ENCODE measurements at places on chromosomes 13 and 19.

DNA sequence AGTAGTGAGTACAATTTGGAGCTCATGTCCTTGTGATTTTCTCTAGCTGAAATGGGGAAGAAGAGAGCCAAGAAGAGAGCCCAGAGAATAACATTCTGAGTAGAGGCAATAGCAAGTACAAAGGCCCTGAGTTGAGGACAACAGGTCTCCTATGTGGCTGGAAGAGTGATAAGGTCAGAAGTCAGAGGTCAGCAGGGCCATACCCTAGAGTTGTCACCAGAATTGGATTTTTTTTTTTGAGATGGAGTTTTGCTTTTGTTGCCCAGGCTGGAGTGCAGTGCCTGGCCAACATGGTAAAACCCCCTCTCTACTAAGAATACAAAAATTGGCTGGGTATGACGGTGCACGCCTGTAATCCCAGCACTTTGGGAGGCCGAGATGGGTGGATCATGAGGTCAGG, 8.0 kb upstream of the TRIM28 start:
- no peak for DNase-seq

GRCh38 chr19:20078581-20079031, 806 bp downstream of the ZNF90 start:
- DNase-seq: peak; percentile 27

DNA sequence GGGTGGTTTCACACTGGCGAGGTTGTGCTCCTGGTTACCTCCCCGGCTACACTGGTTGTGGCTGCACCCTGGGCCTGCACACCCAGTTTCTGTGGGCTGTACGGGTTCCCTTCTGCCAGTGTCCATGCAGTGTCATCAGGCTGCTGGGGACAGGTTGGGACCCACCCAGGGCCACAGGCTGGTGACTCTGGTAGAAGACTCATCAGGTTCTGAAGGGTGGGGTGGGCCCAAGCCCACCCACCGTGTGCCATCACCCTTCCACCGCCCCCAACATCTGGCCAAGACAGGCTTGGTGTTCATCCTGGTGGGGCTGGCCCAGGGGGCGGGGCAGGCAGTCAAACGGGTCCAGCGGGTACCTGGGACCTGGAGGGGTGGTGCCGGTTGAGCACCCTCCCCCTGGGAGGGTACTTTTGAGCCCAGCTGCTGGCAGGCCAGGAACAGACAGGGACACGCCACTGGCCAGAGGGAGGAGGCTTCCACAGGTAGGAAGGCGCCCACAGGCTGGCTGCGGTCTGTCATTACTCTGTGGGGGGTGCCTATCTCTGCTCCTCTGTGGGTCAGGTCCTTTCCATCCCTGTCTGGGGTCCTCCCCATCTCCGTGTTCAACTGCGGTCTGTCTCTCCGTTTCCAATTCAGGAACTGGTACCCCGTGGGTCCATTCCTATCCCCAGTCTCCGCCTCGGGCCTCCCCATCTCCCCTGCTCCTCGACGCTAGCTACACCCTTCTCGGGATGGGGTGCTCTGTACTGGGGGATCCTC, at the start of gene RNF225:
Gene RNF225, plus strand, starts transcription at position 437 of the 759 bp plus-strand sequence. CDS start 434 bp downstream, outside the sequence.
- no peak for DNase-seq

GRCh38 chr13:77460195-77460594, 75.3 kb upstream of the SCEL start:
- DNase-seq: no peak

DNA sequence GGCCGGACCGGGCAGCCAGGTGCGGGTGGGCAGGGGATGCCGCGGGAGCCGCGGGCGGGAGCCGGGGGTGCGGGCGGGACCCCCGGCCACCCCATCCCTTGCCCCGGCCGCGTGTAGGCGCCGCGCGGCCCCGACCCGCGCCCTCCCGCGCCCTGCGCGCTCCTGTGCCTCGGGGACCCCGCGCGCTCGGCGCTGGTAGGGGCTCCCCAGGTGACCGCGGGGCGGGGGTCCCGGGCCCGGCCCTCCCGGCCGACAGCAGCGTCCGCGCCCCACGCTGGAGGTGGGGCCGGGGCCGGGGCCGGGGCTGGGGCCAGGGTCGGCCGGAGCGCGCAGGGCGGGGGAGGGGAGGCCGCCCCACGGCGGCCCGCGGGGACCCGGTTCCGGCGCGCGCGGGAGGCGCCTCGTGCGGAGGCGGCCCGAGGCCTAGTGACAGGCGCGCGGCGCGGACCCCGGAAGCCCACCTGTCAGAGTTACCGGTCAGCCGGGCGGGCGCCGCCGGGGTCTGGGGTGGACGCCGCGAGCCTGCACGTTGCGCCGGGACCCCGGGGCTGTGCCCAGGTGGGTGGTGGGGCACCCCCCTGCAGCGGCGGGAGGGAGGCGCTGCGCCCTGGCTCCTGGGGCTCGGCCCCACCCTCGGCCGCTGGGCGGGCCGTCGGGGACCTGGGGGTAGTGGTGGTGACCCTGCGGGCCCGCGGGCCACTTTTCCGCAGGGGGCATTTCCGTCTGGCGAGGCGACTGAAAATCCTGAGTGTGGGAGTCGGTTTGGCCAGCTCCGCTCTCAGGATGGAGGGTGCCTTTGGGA, 518 bp downstream of the TFDP1 start:
- no peak for DNase-seq

GRCh38 chr13:25783601-25784024, 268.2 kb downstream of the SHISA2 start:
- DNase-seq: no peak

- peak; percentile 32 for DNase-seq
Measured at GRCh38 chr13:99442273-99442895, 58.9 kb upstream of the TM9SF2 start.

DNA sequence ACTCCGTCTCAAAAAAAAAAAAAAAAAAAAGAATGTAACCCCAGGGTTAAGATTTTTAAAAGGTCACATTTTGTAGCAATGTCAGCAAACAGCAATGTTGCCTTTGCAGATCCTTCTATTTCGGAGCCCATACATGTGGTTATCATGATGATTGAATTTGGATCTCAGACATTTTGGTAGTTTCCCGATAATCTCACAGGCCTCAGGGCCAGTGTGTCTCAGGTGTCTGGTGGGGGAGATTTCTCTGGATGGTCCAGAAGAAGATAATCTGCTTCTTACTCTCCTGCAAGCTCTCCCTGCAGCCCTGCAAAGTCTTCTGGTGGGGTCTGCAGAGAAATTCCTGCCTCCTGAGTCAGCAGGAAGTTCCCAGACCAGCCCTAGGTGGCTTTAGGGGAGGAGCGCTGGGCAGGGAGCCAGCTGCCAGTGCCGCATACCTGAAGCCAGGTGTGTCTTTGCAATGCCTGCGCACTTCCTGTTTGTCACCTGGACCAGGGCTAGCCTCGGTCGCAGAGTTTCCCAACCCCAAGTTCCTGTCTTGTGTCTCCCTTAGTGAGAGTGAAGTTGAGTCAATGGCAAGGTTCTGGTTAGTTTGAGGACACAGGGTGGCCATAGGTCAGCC, 1.4 kb downstream of the SH2D3A start:
- no peak for DNase-seq

DNA sequence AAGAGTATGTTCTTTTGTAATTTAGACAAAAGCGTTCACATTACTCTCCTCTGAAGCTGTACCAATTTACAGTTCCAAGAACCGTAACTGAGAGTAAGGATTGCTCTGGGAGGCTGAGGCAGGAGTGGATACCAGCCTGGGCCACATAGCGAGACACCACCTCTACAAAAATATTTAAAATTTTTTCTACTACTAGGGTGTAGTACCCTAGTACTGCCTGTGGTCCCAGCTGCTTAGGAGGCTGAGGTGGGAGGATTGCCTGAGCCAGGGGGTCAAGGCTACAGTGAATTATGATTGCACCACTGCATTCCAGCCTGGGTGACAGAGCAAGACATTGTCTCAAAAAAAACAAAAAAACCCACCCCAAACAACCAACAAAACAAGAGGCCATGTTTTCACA, 12.1 kb upstream of the CYP2A6 start:
- no peak for DNase-seq

GRCh38 chr19:40608957-40609356, 7.8 kb downstream of the LTBP4 start:
- DNase-seq: no peak

GRCh38 chr13:106275446-106276032, 259.9 kb downstream of the EFNB2 start:
- no peak for DNase-seq

- DNase-seq: no peak
Measured at GRCh38 chr19:38538793-38539528, 78.8 kb downstream of the MAP4K1 start.

GRCh38 chr13:20230913-20231838, 943 bp downstream of the GJB6 start:
- DNase-seq: no peak

- no peak for DNase-seq
Measured at GRCh38 chr13:112152846-112153245, 85.9 kb downstream of the SOX1 start.

DNA sequence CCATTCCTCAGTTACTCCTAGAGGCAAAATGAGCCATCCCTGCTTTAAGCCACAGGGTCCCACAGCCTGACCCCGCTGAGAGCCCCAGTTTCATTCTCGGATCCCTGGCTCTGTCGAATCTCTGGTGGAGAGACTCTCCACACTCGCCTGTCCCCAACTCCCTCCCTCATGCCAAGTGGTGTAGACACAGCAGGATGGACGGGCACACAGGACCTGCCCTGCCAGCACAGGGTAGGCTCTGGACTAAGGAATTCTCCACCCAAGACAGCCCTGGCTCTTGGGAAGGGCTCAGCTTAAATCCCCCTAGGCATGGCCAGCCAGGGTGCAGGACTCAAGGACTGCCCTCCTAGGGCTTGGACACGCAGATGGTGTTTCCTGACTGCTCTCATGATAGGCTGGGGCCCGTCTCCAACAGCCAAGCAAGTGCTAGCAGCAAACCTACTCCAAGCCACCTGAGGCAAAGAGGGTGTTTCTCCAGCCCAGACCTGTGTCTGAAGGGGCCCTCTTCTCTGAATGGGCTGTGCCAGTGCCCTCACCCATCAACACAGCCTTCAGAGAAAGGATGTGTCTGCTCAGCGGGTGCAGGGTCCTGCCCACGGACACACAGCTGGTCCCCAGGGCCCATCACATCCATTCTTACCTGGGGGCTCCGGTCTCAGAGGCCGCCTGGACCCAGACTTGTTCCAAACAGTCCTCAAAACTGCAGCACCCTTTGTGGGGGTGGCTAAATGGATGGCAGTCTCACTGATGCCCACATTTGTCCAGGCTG, 65.3 kb downstream of the PEPD start:
- DNase-seq: no peak

- no peak for DNase-seq
Measured at GRCh38 chr13:43441899-43442499, 344.8 kb downstream of the ENOX1 start.

DNA sequence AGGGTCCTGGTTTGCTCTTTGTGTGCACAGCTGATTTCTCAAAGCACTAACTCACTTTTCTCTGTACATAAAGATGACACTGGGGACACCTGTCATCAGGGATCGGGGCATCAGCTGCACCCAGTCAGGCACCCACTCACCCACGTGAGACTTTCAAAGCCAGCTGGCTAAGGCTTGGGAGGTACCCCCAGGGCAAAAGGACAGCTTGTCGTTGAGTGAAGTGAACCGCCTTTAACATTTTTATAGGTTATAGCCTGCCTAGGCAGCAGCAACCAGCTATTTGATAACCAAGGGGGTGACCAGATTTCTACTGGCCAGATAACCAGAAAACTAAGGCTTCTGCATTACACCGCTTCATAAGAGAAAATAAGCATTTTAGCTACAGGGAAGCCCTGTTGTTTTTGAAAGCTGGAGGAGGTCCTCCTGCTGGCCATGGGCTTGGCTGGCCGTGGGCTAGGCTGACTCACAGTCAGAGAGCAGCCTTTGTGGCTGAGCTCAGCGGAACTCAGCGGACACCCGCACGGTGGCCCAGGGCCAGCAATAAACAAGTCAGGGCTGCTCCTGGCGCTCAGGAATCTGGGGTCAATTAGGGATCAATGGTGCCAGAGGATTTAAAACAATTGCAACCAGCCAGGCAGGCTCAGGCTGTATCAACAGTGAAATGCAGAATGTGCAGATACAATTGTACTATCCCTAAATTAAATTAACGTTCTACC, 57.1 kb downstream of the ALOX5AP start:
- peak; percentile 95 for DNase-seq

GRCh38 chr19:43367822-43368221, 14.3 kb downstream of the CD177 start:
- DNase-seq: no peak

- no peak for DNase-seq
Measured at GRCh38 chr13:49428041-49428763, 15.7 kb downstream of the CAB39L start.

GRCh38 chr13:41562541-41563178, 105.3 kb downstream of the RGCC start:
- DNase-seq: no peak

GRCh38 chr19:5974721-5975387, 3.1 kb downstream of the RANBP3 start:
- no peak for DNase-seq

DNA sequence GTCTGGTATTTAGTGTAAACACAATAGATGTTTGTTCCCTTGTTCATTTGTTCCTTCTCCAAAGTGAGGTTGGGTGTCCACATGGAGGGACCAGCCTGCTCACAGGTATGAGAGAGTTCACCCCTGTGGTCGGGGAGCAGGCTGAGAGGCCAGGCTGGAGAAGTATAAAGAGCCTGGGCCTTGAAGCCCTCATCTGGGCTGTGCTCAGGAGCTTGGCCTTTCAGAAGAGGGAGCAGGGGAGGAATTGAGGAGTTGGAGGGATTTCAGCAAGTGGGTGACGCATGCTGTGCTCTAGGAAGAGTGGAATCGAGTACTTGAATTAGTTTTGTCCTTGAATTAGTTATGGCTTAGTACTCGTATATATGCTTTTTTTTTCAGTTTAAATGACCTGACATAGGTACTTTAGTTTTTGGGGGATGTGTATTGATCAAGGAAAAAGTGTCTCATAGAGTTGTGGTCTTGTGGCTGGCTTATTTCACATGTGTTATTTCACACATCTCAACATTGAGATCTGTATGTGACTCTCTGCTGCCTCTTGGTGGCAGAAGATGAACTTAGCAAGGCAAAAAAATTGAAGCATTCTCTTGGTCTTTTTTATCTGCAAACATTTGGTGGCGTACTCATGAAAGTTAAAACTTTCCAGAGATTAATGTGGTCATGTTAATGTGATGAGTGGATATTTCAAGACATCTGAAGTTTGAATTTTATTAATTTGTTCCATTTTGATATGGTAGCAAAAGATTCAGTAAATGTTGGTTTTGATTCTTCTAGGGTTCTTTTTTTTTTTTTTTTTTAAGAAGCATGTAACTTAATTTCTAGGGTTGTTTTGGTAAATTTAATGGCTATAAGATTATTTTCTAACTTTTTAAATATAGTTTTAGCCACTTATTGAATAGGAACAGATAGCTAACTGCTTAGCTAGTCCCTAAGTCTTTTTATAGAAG, 54.3 kb downstream of the SLAIN1 start:
- DNase-seq: peak; percentile 38
